ENCODE measurements at places on chromosomes 4 and X. TPM values are rescaled to one million over a fixed set of nuclear protein-coding genes. Genes with fewer than 3 reads are reported as not detected.

GRCh38 chr4:72770708-72771107, 201.7 kb upstream of the ADAMTS3 start:
- DNase-seq, result no peak

The PRR32 gene
- total RNA-seq, result not detected

The TLR2 gene
- total RNA-seq, result 1.7 TPM

DNA sequence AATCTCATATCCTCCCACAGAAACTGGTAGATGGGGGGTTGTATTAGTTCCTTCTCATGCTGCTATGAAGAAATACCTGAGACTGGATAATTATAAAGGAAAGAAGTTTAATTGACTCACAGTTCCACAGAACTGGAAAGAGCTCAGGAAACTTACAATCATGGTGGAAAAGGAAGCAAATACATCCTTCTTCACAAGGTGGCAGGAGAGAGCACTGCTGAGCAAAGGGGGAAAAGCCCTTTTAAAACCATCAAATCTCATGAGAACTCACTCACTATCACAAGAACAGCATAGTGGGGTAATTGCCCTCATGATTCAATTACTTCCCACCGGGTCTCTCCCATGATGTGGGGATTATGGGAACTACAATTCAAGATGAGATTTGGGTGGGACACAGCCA, 250.5 kb upstream of the GPRIN3 start:
- no peak for DNase-seq

GRCh38 chr4:75054078-75054477, 121.2 kb downstream of the PARM1 start:
- DNase-seq, result no peak

DNA sequence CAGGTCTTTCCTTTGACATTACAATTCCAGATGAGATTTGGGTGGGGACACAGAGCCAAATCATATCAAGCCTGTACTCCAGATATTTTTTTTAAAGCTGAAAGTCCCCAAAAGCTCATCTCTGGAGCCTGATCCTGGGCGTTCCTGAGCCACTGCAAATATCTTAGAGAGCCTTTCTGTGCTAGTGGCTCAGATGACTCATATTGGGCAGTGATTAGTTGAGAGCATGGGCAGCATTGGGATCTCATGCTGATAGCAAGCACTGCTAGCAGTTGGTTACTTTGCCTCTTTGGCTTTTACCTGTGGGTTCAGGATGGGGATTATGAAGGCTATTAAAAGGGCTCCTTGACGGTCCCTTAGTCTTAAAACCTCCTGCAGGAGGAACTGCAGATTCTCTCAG, 51.4 kb upstream of the SCRG1 start:
- no peak for DNase-seq

The NEXMIF gene
- not detected for total RNA-seq

- DNase-seq, result peak; percentile 87
Observed at GRCh38 chr4:7337196-7338058, 97.3 kb downstream of the PSAPL1 start.

The SMAD1 gene
- 16.5 TPM for total RNA-seq

- DNase-seq, result no peak
Observed at GRCh38 chr4:104500442-104500841, 5.7 kb upstream of the CXXC4 start.

DNA sequence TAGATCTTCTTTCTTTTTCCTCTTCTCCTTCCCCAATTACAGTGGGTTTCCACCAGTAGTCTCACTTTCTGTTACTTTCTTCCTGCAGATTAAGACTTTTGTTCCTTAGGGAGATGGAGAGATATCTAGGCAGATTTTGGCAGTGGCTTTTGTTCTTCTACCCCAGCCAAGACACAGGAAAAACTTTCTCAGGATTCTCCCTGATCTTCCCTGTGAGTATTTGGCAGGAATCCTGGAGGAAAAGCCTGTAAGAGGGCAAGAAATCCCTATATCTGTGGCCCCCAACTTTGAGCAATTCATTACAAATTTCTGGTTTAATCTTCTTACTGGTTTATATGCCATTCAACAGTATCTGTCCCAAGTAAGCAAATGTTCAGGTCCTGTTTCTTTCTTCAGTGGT, 21.9 kb downstream of the SLC9A7 start:
- no peak for DNase-seq

The CENPVL1 gene
- not detected for total RNA-seq

GRCh38 chrX:24124244-24124799, 25.2 kb upstream of the ZFX start:
- no peak for DNase-seq

The MAGEA4 gene
- total RNA-seq, result not detected

- DNase-seq, result no peak
Observed at GRCh38 chrX:107709266-107709806, 66.3 kb downstream of the TSC22D3 start.

GRCh38 chrX:107766470-107767150, 9.0 kb downstream of the TSC22D3 start:
- no peak for DNase-seq

The SMIM10 gene
- 4.7 TPM for total RNA-seq

GRCh38 chr4:172515266-172515879, 653.2 kb upstream of the GALNT7 start:
- no peak for DNase-seq

The POLN gene
- 9.1 TPM for total RNA-seq

- no peak for DNase-seq
Observed at GRCh38 chrX:110427076-110427475, 68.4 kb downstream of the RTL9 start.

DNA sequence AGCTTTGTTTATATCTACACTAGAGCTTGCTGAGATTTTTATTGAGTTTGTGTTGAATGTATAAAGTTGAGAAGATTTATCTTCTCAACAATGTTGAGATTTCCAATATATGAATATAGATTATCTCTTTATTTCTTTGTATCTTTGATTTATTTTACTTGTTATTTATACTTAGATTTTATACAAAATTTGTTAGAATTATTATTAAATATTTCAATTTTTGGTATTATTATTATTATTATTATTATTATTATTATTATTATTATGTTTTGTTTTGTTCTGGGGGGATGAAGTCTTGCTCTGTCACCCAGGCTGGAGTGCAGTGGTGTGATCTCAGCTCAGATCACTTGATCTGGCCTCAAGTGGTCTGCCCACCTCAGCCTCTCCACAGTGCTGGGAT, 322.5 kb downstream of the PPARGC1A start:
- DNase-seq, result no peak

The BEX1 gene
- 6.0 TPM for total RNA-seq

DNA sequence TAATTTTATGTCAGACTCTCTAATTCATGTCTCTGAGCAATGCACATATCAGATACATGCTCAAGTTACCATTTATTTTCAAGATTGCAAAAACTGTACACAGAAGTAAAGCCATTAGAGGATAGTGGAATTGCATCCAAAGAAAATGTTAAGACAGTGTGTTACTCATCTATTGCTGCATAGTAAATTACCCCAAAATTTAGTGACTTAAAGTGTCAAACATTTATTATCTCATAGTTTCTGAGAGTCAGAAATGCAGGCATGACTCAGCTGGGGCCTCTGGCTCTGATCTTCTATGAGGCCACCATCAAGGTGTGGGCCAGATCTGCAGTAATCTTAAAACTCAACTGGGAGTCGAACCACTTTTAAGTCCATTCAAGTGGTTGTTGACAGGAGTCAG, 275.2 kb downstream of the QDPR start:
- no peak for DNase-seq

The FHDC1 gene
- total RNA-seq, result 8.9 TPM

- no peak for DNase-seq
Observed at GRCh38 chr4:21885770-21886169, 62.8 kb downstream of the KCNIP4 start.

The EDA2R gene
- 4.2 TPM for total RNA-seq

DNA sequence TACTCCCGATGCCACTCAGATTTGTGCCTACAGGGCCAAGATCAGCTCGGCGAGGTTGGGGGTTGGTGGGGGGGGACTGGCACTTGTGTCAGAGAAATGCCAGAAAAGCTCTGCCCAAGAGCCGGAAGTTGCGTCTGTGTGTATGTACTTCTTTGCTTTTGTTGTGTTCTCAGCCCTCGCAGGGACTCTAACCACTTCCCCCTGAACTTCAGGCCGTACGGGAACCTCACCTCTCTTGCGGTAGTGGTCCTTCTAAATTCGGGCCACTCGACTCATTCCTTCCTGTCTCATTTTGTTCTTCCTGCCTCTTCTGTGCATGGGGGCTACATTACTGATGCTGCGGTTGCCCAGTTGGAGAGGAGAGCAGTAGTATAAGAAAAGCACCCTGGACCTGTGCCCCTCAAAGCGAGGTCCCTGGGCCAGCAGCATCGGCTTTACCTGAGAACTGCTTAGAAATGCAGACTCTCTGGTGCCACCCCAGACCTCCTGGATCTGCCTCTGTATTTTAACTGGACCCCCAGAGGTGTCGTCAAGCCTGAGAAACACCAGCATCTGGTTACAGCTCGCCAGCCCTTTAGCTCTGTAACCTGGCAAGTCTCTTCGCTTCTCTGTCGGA, 146.3 kb upstream of the RPS6KA3 start:
- DNase-seq, result no peak
